ENCODE measurements at places on chromosomes 13 and 19. TPM values are rescaled to one million over a fixed set of nuclear protein-coding genes. Genes with fewer than 3 reads are reported as not detected.

SLC25A41 gene
- 0.23 TPM for total RNA-seq

GRCh38 chr13:30107521-30108136 is 199.7 kb downstream of the KATNAL1 start:
- peak; percentile 63 for DNase-seq

TRPC4 gene
- total RNA-seq = 1.3 TPM

- DNase-seq = no peak
These were observed 1247.2 kb upstream of the PRR20A start for GRCh38 chr13:55893540-55893939.

ZNF430 gene
- 17.4 TPM for total RNA-seq

ZNF560 gene
- total RNA-seq = not detected

- no peak for DNase-seq
These were observed 8.9 kb downstream of the PIP5K1C start for GRCh38 chr19:3691372-3691716.

GRCh38 chr13:44007451-44007850 is 127.7 kb downstream of the LACC1 start:
- no peak for DNase-seq

SERPINE3 gene
- not detected for total RNA-seq

ZNF20 gene
- 6.8 TPM for total RNA-seq

DCT gene
- 0.29 TPM for total RNA-seq

- DNase-seq = no peak
These were observed 462.7 kb upstream of the ZNF507 start for GRCh38 chr19:31882709-31883108.

DYRK1B gene
- 8.4 TPM for total RNA-seq

IZUMO2 gene
- total RNA-seq = not detected

DNA sequence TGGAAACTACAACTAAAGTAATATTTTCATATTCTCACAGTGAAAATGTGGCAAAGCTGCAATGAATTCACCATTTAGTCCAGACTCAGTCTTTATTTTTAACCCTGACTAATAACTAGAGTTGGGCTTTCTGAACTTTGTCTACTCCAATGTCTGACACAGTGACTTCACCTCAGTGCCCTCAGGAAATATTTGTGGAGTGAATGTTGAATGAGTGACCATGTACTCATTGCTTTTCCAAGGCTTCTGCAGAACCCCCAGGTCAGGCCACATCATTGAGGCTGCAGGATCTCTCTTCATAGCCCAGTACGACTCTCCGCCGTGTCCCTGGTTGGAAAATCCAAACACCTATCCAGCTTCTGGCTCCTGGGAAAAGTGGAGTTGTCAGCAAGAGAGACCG is 1.8 kb downstream of the ZNF175 start:
- DNase-seq = no peak

KLK14 gene
- total RNA-seq = 0.71 TPM

- no peak for DNase-seq
These were observed 78.9 kb downstream of the TEX26 start for GRCh38 chr13:31011193-31011860.

DNA sequence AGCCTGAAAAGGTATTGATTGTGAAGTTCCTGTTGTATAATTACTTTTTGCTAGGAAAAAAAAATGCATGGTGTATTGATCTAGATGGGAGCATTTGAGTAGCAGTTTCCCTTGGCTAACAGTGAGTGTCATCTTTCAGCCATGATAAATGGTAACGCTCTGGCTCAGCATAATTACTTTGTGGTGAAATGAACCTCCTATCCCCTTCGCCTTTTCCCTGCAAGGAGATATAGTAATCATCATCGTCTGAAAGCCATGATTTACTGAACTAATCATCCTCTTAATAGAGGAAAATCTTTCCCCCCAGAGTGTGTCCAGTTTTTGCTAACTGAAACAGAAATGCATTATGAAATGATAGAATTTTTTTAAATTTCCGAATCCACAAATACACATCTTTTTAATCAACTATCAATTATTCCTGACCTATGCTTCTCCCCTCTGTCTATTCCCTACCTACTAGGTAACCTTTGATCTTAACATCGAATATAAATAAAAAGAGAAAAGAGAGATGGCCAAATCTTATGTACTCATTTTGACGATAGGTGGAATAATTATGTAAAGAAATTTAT is 88.7 kb downstream of the MAB21L1 start:
- no peak for DNase-seq

DNA sequence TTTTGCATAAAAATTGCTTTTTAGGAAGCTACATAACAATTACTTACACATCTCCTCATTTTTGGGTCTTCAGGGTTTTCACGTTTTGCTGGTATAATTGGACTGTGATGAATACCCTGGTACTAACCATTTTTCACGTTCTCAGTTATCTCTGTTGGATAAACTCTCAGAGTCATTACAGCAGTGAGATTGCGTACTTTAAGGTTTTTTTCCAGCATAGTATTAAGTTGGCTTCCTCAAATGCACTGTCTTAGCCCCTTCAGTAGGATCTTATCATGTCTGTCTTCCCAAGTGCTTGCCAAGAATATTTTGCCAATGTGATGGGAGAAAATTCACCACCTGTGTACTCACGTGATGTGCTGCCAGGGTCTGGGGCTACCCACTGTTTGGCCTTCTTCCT is 342.5 kb downstream of the TEX29 start:
- DNase-seq = no peak

- DNase-seq = no peak
These were observed 38.8 kb upstream of the TPP2 start for GRCh38 chr13:102558029-102558428.

PTPRH gene
- 0.29 TPM for total RNA-seq

KANK2 gene
- total RNA-seq = 316 TPM

SMIM44 gene
- total RNA-seq = not detected

SIGLEC14 gene
- total RNA-seq = 5.0 TPM

CYP4F2 gene
- total RNA-seq = not detected

DNA sequence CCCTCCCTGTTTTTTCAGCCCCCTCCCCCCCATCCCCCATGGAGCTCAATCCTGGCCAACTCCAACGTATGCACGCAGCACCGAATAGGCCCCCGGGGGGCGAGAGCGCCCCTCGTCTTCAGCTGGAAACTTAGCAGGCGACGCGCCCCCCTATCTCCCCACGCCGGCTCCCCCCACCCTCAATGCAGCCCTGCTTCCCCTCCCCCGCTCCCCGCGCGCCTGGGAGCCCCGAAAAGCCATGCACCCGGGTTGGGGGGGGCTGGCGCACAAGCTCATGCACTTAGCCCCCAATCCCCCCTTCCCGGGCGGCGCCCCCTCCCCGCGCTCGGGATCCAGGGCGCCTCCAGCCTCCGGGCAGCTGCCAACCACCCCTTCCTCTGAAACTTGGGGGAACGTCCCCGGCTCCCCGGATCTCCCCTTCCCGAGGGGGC is 508 bp downstream of the ZBTB7A start:
- DNase-seq = peak; percentile 87

CEACAM20 gene
- total RNA-seq = not detected

TLE5 gene
- 374 TPM for total RNA-seq

GRCh38 chr13:96958286-96958891 is 35.9 kb downstream of the OXGR1 start:
- no peak for DNase-seq

GRCh38 chr19:55592391-55593090 is 6.8 kb downstream of the FIZ1 start:
- no peak for DNase-seq

DNA sequence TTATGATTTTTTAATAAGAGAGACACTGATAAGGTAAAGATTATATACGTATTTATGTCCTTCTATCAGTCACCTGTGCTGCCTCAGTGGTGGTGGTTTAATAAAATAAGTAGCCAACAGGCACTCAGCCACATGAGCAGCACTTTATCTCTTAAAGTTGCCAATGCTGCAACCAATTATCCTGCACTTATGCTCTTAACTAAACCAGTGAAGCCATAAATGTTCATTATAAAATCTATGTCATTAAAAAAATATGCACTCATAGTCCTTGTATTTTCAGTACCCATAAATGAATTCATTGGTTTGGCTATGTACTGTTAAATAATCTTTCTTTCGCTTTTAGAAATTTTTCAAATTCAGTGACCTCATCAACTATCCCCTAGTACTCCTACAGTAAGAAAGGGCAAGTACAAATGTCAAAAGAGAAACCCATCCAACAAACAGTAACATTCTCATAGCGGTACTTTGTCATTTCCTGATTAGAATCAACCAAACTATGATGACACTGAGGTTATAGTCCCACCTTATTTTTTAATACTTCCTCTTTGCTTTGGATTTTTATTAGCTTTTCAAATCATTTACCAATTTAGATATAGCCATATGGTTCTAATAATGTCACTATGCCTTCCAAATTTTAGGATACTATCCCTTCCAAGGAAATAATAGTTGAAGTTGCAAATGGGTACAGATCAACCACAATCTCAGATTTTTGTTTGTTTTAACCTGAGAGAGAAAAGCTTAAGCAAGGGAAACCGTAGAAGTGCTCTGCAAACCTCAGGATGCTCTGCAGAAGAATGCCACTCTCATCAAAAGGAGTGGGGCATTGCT is 190.9 kb downstream of the KLF12 start:
- no peak for DNase-seq

LGALS4 gene
- total RNA-seq = 0.51 TPM

GRCh38 chr19:15577184-15577771 is 37.7 kb upstream of the CYP4F8 start:
- DNase-seq = no peak

DNA sequence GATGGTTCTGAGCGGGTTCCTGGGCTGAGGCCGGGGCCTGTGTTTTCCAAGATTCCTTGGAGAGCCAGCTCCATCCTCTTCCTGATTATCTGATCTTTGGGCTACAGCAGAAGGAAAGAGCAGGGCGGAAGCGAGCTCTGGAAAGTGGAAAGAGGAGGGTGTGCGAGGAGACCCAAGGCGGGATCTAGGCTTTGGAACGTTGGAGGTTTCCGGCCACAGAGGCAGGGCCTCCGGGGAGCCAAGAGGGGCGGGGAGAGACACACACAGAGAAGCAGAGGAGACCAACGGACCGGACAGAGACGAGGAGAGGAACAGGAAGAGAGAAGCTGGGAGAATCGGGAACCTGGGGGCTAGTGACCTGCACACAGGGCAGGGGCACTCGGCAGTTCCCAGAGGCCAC is at the start of gene CLEC11A:
Gene CLEC11A (plus strand): TSS at position 296 of the 400 bp plus-strand sequence. CDS start 162 bp downstream, outside the sequence.
- DNase-seq = peak; percentile 79

- no peak for DNase-seq
These were observed 808.6 kb upstream of the ARGLU1 start for GRCh38 chr13:107376341-107377125.

- DNase-seq = peak; percentile 87
These were observed 94.1 kb downstream of the STK24 start for GRCh38 chr13:98482476-98483444.

DNA sequence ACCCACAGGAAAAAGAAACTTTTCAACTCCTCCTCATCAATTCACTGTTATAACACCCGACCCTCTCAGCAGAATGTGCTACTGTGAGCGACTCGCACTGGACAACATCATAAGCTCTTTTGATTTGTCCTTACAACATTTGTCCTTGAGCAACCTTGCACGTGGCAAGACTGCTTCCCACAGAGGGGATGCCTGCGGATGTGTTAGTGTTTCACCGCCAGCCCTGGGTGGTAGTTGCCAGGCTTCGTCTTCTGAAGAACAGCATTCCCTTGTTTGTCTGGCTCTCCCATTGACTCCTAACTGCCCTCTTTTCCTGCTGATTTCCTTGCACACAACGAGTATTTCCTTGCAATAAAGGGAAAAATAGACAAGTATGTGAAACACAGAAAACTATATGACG is 111.4 kb upstream of the SLC7A1 start:
- DNase-seq = no peak
